Cardiac atrium fibroblast (primary cell): ENCODE measurements at places on chromosomes 11 and 22. TPM values are rescaled to one million over a fixed set of nuclear protein-coding genes. Genes with fewer than 3 reads are reported as not detected.

OR6A2 gene
- total RNA-seq = 0.65 and 3.4 TPM in 2 replicates

GGT5 gene
- total RNA-seq = 173 and 218 TPM in 2 replicates

IL17REL gene
- not detected in 2 replicates for total RNA-seq

LARGE2 gene
- total RNA-seq = not detected in 2 replicates

OR10A2 gene
- total RNA-seq = not detected in 2 replicates

HBE1 gene
- not detected in 2 replicates for total RNA-seq
